T-cell (primary cell): ENCODE measurements at places on chromosomes 7 and 10.

DNA sequence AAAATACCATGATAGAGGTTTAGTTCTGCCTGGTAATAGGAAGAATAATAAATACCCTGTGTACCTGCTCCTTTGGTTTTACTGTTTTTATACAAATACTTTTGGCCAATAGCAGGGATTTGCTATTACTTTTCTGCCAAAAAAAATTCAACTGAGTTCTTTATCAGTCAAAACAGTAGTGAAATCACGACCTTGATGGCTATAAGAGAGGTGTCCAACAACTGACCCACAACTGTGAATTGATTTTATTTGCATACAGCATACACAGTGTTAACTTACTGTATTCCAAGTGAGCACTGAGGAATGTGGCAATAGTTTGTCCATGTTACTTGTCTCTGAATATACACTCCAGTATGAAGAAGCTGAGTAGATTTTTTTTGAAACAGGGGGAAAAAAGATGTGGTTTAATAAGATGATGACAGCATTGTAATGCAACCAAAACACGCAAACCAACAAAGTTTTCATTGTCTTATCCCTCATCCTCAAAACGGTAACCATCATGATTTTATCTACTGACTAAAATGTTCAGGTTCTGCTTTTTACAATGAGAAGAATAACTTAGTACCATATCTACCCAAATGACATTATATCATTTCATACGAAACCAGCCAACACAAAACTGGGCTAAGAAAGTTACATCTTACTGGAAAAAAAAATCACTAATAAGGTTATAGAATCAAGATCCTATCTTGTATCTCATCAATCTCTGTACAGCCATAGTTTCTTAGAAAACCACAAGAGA, 63.3 kb downstream of the GSAP start:
- H3K27ac ChIP-seq = peak overlapping the region; percentile 63
- H3K27me3 ChIP-seq = no peaks in the 10 kb centered on the region
- no peaks in the 10 kb centered on the region for H3K36me3 ChIP-seq
- no peak overlapping the region for H3K4me3 ChIP-seq
- no peak for DNase-seq

GRCh38 chr7:87474533-87475358, 734 bp downstream of the ABCB4 start:
- no peak overlapping the region for H3K27ac ChIP-seq
- no peaks in the 10 kb centered on the region for H3K36me3 ChIP-seq
- peak overlapping the region; percentile 35 for H3K4me3 ChIP-seq
- peaks cover 14% of the 10 kb centered on the region for H3K27me3 ChIP-seq
- no peaks in the 10 kb centered on the region for H3K4me1 ChIP-seq

DNA sequence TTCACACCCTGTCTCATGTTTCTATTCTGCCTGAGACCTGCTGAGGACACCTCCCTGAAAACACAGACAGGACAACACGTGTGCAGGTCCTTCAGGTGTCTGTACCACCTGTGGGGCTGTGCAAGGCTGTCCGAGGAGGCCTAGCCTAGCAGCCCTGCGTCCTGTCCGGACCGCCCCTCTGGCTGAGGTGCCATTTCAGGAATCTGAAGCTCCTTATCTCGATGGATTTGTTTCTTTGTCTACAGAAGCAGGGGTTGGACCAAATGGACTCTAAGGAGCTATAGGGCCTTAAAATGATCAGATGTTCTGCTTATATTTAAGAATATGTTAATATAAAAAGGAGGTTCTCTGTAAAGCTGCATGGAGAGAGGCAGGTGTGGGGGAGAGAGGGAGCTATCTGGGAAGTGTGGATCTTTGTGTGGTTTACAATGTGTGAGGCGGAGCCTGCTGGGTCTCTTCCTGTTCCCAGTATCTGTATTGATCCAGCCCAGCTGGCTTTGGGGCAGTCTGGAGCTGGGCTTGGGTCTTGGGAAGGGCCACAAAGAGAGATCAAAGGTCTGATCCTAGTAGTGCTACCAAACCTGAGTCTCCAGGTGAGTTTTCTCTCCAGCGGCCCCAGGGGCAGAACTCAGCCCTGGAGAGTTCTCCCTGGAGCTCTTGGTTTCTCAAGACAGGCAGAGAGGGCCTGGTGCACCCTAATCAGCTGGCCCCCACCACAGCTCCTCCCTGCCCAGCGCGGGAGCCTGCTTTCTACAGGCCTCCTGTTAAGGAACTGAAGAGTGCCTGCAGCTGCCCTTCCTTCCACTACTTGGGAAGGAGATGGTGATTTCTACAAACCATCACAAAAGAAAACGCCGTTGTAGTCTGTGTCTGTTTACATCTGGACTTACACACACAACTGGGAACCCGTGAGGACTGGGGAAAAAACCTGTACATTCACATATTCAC, 3.4 kb upstream of the MNX1 start:
- DNase-seq = no peak
- H3K36me3 ChIP-seq = no peaks in the 10 kb centered on the region
- H3K27ac ChIP-seq = no peak overlapping the region
- no peak overlapping the region for H3K4me3 ChIP-seq

GRCh38 chr7:29401769-29402168, 161.9 kb upstream of the PRR15 start:
- DNase-seq = no peak
- no peaks in the 10 kb centered on the region for H3K4me1 ChIP-seq
- no peak overlapping the region for H3K4me3 ChIP-seq
- no peak overlapping the region for H3K27ac ChIP-seq
- H3K27me3 ChIP-seq = no peaks in the 10 kb centered on the region
